ENCODE measurements at places on chromosomes 2 and 18.

GRCh38 chr2:88693911-88694414, 2.5 kb downstream of the RPIA start:
- no peak for DNase-seq

DNA sequence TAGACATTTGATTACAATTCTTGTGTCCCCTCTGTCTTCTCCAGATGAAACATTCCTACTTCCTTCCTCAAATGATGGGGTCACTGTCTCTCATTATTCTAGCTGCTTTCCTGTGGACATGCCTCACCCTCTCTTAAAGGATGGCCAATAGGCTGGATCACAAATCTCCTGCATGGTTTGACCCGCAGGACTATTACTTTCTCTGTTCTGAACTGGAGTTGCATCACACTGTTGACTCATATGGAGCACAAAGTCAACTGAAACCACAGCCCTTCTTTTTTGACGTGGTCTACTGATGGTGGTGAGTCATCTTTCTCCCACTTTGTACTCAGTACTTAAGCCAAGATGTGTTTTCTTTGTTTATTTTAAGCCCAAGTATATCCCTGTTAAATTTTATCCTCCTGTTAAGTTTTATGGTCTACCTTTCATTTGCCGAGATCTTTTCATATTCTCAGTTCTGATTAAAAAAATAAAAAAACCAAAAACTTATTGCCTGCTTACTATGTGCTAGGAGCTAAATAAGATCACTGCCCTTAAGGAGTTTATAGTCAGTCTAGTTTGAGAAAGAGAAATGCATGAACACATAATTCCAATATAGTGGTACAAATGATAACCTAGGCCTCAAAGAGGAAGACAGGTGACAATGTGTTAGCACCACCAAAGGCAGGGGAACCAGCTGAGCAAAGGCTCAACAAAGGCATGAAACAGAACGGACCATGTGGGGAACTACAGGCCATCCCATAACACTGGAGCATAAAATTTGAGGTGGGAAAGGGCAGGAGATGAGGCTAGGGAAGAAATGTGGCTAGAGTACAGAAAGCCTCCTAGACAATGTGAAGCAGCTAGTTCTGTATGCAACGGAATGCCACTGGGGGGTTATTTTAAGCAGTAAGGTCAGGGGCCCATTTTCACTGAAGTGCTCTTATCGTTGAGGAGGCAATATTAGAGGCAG, 67.6 kb upstream of the ZFP36L2 start:
- peak; percentile 89 for DNase-seq

GRCh38 chr2:309954-310510, 22.1 kb upstream of the ALKAL2 start:
- DNase-seq = no peak

DNA sequence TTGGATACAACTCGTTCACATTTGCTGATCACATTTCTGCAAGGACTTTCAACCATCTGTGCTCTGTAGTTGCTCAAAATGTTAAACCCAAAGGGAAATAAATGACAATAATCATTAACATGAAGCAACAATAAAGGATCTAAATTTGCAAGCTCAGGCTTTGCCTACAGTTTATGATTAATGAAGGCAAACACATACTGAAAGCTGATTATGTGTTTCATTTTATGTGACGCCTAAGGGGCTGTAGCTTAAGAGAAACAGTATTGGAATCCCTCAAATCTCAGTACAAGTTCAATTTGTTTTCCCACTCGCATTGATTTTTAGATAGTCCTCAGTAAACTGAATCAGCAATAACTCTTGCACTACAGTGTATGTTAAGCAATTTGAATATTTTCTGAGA, 160.3 kb upstream of the FSIP2 start:
- DNase-seq = no peak

DNA sequence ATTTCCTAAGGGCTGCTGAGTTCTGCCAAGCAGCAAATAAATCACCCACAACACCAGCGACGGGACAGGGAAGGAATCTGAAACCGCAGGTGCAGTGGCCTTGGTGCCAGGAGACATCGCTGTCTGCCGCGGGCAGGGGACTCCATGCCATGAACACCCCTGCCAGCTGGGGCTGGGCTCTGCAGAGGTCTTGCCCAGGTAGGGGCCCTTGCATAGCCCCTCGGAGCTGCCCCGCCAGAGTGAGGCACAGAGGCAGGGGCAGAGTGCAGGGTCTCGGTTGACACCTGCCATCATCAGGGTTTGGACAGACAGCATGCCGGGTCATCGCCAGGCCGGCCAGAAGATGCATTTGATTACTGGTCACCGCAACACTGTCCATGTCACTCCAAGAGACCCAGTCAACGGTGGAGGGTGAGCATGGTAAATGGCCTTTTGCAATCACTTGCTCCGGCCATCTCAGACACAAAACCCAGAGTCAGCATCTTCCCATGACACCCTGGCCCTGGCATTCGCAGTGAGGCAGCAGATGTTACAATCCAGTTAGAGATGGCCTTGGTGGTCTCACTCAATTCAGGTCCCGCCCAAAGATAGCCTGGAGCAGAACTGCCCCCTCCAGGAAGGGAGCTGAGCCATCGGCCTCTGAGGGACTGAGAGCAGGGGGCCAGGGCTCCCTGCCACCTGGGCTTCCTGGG, 255.4 kb downstream of the NDUFA10 start:
- no peak for DNase-seq

- peak; percentile 47 for DNase-seq
Observed at GRCh38 chr2:162221064-162221463, 22.2 kb downstream of the FAP start.

DNA sequence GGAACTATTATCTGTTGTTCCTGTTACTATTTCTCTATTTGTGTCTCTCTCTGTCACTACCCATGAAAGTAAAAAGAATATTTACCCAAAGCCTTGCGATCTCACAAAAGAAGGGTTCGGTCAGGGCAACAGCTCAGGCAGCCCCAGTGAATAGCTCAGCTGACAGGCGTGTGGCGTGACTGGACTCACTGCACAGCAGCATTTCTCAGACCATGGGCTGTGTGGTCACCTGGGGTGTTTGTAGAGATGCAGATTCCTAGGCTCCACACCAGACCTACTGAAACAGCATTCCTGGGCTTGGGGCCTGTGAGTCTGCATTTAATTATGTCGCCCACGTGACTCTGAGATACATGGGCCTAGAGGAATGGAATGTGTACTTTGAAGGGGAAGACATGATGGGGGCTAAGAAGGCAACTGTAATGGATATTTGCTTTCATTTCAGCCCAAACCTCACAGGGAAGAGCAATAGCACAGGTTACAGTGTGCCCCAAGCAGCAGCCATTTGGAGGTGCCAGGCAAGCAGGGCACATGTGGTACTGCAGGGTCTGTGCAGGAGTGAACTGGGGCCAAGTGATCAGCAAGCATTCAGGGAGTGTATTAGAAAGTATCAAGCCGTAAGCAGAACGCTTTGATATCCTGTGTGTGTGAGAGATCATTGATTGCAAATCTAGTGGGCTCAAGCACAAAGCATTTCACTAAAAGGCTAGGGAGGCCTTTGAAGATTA, 90.4 kb upstream of the RBMS1 start:
- DNase-seq = no peak

GRCh38 chr2:163200741-163201140, 362.2 kb upstream of the KCNH7 start:
- DNase-seq = no peak

DNA sequence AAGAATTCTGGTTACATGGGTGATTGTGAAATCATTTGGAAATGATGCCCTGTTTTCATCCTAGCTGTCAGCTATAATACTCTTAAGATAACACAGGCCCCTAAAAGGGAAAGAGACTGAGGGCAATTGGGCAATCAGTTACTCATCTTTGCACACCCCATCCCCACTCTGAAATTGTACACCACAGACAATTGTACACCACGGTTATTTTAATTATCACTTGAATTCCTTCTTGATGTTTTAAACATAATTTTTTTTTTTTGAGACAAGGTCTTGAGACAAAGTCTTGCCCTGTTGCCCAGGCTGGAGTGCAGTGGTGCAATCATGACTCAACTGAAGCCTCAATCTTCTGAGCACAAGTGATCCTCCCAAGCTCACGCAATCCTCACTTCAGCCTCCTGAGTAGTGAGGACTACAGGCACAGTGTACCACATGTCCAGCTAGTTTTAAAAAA, 862.4 kb upstream of the ACVR2A start:
- peak; percentile 34 for DNase-seq

DNA sequence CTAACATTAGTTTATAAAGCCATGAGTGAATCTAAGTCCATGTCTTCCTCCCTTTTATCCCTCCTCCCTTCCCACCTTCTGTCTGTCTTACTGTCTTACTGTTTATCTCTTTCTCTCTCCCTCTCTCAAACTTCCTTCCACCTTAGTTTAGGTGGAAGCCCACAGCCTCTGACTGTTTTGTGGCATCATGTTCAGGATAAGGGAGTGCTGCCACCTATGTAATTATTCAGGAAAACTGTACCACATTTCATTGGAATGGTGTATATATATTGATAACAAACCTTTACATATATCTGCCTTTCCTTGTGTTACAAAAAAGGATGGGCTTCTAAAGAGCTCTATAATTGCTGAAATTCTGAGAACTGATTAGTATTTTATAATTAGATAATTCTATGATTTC, 48.7 kb downstream of the NETO1 start:
- DNase-seq = no peak

DNA sequence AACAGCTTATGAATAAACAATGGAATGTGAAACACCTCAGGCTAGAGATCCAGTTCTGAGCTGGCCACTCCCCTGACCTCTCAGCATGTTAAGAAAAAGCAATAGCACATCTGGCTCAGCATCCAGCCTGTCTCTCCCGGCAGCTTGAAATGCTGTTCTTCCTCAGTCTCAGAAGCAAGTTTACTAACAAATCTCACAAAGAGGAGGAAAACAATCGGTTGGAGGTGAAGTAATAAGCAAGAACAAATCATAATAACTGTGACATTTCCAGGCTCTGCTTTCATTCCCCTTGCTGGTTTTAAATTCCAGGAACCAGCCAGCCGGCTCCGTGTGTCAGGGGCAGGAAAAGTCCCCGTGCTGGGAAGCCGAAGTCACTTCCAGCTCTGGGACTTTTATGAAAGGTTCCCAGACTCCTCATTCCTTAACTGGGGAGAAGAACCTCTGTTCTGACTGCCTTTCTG, 133.9 kb upstream of the ARL4C start:
- DNase-seq = no peak

GRCh38 chr2:99450199-99450598, 39.6 kb downstream of the REV1 start:
- DNase-seq = no peak

GRCh38 chr2:84550916-84551315, 34.6 kb downstream of the DNAH6 start:
- DNase-seq = no peak
